ENCODE measurements at places on chromosomes 6 and 20.

GRCh38 chr20:1854246-1854645 lies 41.0 kb upstream of the SIRPA start:
- no peak for DNase-seq

DNA sequence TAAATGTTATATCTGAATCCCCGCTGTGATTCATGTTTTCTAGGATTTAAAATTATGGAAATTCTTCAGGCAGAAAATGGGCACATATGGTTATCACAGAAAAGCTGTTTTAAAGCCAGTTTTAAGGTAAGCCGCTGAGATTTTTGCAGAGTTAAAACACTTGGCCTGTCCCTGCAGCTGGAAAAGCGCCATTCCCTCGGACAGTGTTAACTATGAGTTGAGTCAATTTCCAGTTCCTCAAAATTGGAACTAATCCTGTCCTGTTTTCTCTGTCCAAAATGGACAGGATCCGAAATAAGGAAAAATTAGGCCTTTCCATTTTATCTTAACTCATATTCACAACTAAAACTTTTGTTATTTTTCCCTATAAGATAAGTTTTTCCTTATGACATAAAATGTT lies 225.2 kb downstream of the SAMD5 start:
- DNase-seq: no peak

DNA sequence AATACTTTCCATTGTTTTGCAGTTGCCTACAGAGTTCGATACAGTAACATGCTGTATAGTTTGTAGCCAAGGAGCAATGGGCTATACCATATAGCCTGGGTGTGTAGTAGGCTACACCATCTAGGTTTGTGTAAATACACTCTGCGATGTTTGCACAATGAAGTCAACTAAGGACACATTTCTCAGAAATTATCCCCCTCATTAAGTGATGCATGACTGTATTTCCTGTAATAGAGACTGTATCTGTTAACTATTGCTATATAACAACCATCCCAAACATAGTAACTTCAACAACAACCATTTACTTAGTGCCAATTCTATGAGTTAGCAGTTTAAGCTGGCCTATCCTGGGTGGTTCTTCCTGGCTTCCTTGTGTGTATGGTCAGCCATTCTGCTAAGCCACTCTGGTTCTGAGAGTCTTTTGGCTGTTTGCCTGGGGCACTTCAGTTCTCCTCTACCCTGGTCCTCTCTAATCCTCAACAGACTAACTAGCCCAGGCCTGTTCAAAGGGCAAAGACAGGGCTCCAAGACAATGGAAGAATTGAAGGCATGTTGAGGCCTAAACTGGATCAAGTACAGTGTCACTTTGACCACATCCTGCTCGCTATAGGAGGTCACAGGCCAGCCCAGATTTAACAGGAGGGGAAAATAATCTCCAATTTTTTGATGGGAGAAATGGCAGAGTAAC lies 124.0 kb downstream of the PLCB1 start:
- DNase-seq: peak; percentile 42

DNA sequence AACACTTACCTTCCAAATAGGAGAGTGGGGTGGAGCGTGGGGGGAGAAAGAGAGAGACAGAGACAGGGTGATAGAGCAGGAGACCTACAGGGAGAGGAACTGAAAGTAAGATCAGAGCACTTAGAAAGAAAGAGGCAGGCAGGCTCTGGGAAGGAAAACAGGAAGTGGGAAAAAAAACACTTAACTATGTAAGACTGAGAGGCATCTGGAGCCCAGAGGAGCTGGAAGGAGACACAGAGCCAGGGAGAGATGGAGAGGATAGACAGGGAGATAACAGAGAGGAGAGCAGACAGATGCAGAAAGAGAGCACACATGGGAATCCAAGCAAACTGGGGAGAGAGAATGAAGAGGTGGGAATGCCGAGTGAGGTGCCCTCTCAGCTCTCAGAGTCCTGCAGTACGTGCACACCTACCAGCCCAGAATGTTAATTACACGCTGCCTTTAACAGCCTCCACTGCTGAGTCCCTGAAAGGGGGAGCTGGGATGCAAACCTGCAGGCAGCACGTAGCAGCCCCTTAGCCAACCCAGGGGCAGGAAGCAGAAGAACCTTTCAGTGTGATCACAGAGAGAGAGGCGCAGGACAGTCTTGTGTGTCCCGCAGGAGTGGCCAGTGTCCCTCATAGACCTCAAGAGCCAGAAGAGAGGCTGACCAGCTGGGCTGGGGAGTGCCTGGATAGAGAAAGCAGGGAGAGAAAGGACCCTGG lies 132.7 kb upstream of the LRFN2 start:
- no peak for DNase-seq

- DNase-seq: peak; percentile 14
These were observed 71.9 kb downstream of the EYA4 start for GRCh38 chr6:133313068-133313467.

GRCh38 chr6:17632934-17633333 lies 32.8 kb downstream of the FAM8A1 start:
- no peak for DNase-seq

DNA sequence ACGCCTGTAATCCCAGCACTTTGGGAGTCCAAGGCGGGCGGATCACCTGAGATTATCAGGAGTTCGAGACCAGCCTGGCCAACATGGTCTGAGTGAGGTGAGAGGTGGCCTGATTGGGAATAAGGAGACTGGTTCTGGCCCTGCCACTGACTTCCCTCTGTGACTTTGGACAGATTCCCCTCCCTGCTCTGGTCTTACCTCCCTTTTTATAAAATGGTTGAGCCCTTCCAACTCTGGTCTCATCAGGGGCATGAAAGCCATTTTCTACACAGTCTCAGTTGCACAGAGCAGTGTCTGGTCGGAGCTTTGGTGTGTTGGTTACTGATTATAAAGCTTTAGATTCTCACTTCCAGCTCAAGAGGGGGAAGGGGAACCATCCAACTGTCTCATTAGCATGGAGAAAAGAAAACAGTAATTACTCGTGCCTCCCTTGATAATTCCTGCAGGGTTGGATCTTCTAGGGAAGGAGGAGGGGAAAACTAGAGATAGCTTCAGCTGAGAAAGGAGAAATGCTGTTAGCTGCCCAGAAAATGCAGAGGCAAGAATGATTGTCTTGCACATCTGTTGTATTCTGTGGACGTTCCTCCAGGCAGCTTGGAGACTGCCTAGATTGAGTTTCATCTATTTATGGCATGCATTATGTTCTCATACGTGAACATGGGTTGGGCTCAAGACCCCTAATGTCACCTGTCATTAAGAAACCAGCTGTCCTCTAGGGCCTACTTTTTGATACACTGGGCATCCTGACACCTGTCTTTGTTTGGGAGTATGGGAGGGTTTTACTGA lies 30.4 kb downstream of the RALY start:
- no peak for DNase-seq

- DNase-seq: no peak
These were observed 250.6 kb downstream of the SAMD5 start for GRCh38 chr6:147759093-147759492.

DNA sequence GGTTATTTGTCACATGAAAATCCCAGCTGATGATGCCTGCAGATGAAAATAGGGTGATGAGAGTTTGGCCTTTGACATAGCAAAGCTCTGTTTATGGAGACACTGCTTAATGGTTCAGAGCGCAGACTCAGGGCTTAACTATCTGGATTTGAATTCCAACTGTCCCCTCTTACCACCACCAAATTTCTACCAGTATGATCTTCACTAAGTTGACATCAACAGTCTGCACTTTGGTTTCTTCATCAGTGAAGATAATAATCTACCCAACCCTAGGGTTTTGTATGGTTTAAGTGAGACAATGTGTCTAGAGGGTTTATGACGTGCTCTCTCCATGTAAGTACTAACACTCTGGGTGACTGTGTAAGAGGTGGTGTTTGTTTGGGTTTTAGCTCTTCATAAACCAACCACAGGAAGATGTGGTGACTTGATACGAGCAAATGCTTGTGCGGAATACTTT lies 151.4 kb upstream of the TNFAIP3 start:
- DNase-seq: no peak

DNA sequence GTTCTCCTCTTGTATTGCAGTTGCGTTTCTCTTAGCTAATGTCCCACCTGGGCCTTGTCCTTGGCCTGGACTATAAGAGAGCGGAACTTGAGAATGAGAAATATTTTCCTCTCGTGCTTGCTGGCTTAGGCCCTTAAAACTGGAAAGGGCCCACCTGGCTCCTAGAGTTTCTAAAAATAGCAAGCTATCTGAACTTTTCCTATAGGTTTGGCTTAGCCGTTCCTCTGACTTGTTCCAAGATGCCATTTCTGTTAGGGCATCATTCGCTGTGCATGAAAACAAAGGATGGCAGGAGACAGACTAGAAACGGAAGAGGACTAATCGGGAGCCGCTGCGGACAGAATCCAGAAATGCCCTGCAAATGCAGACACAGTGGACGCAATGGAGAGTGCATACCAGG lies 4.5 kb downstream of the RIPOR3 start:
- no peak for DNase-seq

- no peak for DNase-seq
These were observed 4.0 kb downstream of the PKIG start for GRCh38 chr20:44586289-44586911.

DNA sequence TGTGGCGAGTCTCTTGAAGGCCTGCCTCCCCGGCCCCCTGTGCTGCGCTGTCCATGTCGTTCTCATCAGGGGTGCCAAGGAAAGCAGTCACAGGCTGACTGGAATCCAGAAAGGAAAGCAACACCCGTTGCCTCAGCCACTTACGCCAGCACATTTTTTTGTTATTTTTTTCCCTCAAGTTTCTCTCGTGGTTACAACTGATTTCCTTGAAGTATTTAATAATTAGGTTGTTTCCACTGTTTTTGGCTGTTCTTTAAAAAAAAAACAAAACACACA lies 17.9 kb upstream of the SLC22A1 start:
- DNase-seq: no peak

DNA sequence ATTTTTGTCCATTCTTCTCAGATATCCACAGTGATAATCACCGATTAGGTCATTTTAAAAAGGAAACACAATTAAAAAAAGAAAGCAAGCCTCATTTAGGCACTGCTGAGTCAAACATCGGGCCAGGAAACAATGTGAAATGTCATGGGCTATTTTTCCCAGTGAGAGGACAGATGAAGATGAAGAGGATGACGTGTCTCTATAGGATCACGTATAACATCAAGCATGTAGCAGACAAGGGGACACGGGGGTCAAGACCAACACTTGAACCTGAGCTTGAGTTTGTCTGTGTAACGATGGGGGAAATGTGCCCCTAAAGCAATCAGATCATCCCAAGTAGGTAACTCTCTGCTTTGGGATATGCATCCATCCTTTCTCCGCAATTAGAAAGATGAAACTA lies 553.2 kb downstream of the CD83 start:
- no peak for DNase-seq

All from MG63 (cell line).